Activated CD4-positive, alpha-beta T cell treated with anti-CD3 and anti-CD28 coated beads, Interleukin-2, Interleukin-4, amounts not matched to agents 100 ng/mL and 50 ng/mL, durations not matched to agents 16 hours and 8 hours (primary cell): ENCODE measurements at places on chromosomes 7 and 10.

GRCh38 chr10:44828508-44829142, 82.5 kb upstream of the TMEM72 start:
- no peak for DNase-seq

DNA sequence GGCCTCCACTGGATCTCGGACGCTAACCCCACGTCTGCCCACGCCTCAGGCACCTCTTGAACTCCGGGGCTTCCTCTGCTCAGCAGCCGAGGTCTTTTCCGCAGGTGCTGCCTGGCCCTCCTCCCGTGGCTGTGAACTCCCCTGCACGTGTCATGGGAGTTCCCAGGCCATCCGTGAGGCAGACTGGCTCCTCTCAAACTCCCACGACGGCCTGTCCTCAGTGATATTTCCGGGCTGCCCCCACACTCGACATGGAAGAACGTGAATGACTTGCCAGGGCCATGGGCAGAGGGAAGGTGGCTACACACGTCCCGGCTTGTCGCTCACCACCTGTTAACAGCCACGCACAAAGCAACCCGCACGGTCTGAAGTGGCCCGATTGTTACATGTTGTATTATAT, 110.9 kb downstream of the ADARB2 start:
- DNase-seq, result no peak

- DNase-seq, result peak; percentile 22
Measured at GRCh38 chr10:110724116-110724921, 80.2 kb downstream of the RBM20 start.

- no peak for DNase-seq
Measured at GRCh38 chr10:74988054-74988775, 123.2 kb upstream of the SAMD8 start.

DNA sequence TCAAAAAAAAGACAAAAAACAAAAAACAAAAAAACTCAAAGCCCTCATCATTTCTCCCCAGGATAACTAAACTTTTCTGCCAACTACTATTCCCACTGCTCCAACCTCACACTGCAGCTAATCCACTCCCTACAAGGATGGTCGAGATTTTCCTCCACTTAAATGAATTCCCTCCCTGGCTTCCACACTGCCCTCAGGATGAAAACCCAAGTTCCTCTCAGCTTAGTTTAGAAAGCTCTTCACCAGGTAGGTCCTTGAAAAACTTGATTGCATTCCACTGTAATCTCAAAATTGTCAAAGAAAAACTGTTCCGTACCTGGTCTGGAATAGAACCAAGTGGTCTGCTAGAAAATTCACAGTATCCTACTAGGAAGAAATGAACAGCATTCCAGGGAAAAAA, 294.3 kb upstream of the KLF14 start:
- DNase-seq, result no peak

- DNase-seq, result no peak
Measured at GRCh38 chr10:76497666-76498065, 1066.2 kb downstream of the LRMDA start.

- DNase-seq, result peak; percentile 4
Measured at GRCh38 chr10:69936091-69936490, 116.6 kb upstream of the MACROH2A2 start.

GRCh38 chr10:75672842-75673241, 241.4 kb downstream of the LRMDA start:
- DNase-seq, result no peak

DNA sequence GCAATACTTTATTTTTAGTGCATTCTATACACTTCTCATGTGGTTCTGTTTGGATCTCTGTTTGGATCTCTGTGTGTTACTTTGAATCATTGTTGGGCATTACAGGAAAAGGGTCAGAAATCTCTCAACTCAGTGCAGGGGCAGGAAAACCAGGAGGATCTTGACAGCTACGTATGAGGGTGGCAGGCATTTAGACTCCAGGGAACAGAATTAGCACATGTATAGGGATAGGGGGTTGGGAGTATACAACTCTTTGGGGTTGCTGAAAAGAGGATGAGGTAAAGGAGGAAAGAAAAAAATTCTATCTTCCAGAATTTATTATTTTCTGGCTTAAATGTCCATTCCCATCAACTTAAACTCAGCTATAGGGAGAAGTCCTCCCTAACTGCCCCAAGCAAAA, 59.4 kb upstream of the MKI67 start:
- no peak for DNase-seq

DNA sequence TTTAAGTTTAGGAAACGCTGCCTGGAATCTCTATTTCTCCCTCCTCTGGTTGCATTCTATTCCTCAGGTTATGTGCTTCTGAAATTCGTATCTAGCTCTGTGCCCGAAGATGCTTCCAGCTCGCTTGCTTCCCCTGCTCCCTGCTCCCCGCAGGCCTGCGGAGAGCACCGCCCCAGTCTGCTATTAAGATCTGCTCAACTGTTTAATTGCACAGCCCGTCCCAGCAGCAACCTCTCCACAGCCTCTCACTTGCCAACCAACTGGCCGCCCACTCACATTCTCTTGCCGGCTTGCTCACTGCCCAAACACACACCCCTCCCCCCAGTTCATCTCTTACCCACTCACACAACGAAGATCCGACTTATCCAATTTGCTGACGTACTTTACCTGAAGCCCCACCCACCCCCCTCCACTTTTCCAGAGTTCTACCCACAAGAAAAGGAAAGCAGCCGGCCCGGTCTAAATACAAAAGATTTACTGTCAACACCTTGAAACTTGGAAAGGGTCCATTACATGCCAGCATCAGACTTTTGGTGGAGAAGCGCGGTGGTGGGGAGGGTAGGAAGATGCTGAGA, 167.3 kb upstream of the KLF14 start:
- DNase-seq, result no peak

DNA sequence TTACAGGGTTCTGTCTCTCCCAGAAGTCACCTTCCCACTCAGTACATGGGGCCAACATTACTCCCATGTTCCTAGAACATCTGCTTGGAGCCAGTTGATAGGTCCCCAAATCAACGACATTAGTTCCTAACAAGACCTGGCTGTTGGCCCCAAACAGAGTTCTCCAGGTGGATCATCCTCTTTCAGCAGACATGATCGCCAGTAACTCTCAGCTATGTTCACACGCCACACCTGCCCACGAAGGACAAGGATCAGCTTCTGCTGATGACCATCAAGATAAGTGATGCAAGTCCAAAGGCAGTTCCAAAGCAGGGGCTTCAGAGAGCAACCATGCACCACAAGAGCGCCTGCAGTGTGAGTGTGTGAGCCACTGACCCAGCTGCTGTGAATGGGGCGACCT, 11.0 kb downstream of the ZNF777 start:
- DNase-seq, result no peak

DNA sequence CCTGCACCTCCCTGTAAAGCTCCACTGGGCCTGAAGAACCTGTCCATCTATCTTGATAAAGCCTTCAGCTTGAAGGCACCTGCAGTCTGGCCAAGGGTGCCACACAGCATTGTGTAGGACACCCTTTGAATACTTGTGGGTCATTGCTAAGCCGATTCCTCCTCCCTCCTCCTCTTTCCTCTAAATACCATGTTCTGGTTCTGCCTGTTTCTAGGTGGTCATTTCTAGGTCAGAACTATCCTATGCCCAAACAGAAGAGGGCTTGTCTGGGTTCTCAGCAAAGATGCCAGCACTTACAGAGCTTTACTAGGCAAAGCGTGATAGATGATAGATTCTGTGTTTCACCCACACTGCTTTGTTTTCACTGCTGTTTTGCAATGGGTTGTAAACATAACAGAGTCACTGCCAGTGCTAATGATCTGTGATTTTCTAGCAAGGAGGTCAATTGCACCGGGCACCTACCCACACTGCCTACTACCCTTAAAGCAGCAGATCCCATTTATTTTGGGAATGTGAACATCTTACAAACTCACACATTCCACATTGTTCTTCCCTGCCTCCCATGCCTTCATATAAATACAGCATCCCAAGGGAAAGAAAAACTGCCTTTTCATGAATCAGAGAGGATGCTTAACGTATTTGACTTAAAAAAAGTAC, 279.1 kb upstream of the PITRM1 start:
- no peak for DNase-seq

GRCh38 chr10:77291596-77292505, 345.8 kb downstream of the KCNMA1 start:
- DNase-seq, result no peak

DNA sequence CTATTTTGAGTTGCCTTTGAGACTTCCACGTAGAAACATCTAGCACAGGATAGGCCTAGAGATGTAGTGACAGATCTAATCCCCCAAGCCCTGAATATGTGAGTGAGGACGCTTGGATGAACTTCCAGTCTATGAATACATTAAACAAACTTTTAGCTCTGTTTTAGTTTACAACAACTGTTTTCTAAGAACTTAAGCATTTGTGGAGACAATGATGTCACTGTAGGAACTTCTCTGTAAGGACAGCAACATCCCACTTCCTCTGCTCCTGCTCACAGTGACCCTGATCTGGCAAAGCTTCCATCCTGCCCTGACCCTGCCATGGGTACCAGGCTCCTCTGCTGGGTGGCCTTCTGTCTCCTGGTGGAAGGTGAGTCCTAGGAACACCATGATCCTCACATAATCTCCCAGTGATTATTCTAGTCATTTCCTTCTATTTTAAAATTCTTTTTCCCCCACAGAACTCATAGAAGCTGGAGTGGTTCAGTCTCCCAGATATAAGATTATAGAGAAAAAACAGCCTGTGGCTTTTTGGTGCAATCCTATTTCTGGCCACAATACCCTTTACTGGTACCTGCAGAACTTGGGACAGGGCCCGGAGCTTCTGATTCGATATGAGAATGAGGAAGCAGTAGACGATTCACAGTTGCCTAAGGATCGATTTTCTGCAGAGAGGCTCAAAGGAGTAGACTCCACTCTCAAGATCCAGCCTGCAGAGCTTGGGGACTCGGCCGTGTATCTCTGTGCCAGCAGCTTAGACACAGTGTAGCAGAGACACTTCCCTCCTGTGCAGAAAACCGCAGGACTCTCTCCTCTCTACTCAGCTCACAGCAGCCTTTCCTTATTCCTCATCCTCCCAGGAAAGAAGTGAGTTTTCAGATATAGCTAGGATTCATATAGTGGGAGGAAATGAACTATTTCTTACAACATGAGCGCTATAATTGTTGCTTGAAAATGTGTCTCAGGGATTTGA, 194.4 kb upstream of the PRSS1 start:
- DNase-seq, result no peak

GRCh38 chr10:128463991-128464760, 338.0 kb upstream of the MKI67 start:
- DNase-seq, result no peak

DNA sequence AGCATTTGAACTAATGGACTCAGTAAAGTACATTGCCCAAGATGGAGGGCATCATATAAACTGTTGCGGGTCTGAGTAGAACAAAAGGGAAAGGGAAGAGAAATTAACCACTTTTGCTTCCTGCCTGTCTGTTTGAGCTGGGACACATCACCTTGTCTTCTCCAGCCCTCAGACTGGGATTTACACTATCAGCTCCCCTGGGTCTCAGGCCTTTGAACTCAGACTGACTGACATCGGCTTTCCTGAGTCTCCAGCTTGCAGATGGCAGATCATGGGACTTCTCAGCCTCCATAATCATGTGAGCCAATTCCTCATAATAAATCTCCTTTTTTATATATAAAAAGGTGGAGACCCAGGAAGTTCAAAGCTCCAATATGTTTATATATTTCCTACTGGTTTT, 23.0 kb upstream of the WASL start:
- no peak for DNase-seq

- no peak for DNase-seq
Measured at GRCh38 chr7:21430575-21430954, 2.7 kb downstream of the SP4 start.

DNA sequence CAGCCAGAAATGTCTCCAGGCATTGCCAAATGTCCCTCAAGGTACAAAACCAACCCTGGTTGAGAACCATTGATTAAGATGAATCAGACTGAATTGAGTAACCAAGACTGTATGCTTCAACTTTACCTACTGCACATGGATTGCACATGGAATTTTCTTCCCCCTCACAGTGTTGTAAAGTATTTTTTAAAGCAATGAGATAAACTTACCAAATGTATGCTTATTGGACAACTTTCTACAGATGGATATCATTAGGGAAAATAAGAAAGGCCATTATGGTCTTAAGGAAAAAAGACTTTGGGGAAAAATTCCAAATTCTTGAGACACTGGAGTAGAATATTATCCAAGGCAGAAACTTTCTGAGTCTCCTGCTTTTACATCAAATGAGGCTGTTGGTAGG, 20.9 kb upstream of the MTPN start:
- DNase-seq, result no peak

DNA sequence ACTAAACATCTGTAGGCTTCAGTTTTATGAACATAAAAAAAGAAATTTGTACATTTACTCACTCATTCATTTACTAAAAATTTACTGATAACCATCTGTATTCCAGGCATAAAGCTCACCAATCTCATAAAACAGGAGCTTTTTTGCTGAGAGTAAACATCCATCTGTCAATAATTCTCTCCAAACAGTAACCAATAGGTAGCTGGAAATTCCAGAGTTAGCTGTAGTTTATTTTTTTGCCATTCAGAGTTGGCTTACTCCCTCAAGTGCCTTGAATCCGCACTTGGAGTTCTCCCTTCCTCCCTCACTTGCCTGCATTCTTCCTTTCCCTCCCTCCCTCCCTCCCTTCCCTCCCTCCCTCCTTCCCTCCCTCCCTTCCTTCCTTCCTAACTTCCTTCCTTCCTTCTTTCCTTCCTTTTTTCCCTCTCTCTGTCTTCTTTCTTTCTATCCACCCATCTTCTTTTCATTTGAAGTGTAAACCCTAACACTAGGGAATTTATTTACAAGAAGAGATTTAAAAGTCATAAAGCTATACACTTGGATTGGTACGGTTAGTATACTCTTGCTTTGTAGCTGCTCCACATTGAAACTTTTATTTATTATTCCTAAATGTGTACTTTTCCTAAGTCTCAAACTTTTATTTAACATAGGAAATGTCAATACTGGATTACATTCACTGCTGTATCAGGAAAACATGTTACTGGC, 44.6 kb upstream of the BICC1 start:
- no peak for DNase-seq

DNA sequence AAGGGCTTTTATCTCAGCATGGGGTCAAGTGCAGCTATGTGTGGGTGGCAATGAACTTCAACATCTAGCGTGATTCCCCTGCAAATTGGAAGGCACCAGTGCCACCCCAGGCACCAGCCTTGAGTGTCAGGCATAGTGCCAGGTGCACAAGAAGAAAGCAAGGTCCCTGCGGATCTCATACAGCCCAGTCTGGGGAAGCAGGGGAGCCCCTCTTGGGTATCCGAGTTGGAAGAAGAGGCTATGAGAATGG, 269.0 kb downstream of the RPS24 start:
- no peak for DNase-seq

- no peak for DNase-seq
Measured at GRCh38 chr10:129871966-129872365, 92.1 kb downstream of the EBF3 start.

- no peak for DNase-seq
Measured at GRCh38 chr10:4549139-4549653, 276.8 kb upstream of the AKR1E2 start.

- DNase-seq, result no peak
Measured at GRCh38 chr10:113087165-113088029, 137.3 kb downstream of the TCF7L2 start.

DNA sequence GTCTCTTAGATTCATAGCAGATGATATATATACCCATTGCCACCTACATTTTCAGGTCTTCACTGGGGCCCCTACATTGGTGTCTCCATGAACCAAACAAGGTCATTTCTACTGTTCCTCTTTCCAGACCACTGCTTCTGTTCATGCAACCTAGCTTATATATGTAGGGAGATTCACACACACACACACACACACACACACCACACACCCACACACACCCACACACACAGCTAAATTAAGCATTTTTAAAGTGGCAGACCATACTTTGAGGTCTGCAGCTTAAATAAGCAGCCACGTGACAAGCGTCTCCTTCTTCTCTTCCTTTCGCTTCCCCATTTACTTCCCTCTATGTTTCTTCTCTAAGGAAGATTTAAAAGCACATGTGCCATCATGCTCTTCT, 70.0 kb upstream of the CC2D2B start:
- no peak for DNase-seq
